Breast epithelium (tissue), 4 donors: ENCODE measurements at places on chromosomes 2 and 18. TPM values are rescaled to one million over a fixed set of nuclear protein-coding genes. Genes with fewer than 3 reads are reported as not detected.

DNA sequence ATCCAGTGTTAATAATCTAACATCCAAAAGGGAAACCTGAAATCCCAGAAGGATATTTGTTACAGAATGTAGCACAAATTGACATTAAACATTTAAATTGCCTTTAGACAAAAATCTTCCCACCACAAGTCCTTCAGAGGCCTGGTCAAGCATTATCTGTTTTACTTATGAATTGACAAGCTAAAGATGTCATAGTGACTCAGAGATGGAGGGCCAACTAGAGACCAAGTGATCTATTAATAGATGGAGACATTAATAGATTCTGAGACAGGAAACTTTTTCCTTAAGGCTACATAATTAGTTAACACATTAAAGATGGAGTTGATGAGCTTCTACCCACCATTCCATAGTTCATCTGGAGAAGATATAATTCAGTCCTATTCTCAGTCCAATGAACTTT lies 526.2 kb downstream of the IRS1 start:
- no peak for DNase-seq

- no peak for DNase-seq
Observed at GRCh38 chr2:119549241-119549640, 5.0 kb downstream of the CFAP221 start.

DNA sequence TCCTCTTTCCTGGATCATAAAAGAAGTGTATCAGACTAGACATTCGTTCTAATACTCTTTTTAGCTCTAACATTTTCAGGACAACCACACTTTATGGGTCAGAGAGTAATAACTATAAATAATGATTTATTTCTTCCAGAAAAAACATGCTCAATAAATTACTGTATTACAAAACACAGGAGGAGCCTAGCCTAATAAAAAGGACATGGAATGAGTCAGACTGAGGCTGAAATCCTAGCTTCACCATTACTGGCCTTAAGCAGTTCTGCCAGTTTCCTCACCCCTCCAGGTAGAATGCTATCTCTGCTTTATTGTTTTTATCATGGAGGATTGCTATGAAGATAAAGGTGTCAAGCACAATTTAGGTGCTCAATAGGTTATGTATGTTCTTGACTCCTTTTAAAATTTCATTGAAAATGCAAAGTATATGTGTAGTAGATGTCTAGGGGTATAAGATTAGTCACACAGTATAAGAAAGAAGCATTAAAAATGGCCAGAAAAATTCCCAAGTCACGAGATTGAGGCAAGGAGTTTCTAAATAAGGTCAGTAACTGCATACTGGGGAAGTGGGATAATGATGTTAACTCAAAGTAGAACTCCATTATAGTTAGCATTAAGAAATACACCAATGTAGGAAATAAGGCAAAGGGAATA lies 105.5 kb upstream of the NEUROD1 start:
- DNase-seq: no peak

- no peak for DNase-seq
Observed at GRCh38 chr18:77376043-77376732, 126.5 kb downstream of the GALR1 start.

Gene PECR
- 10.2 TPM for total RNA-seq
